CD14-positive monocyte (primary cell): ENCODE measurements at places on chromosomes 6 and 20. TPM values are rescaled to one million over a fixed set of nuclear protein-coding genes. Genes with fewer than 3 reads are reported as not detected.
A peak's percentile ranks its signal among the peaks of the same experiment; 100 is the strongest.

DNA sequence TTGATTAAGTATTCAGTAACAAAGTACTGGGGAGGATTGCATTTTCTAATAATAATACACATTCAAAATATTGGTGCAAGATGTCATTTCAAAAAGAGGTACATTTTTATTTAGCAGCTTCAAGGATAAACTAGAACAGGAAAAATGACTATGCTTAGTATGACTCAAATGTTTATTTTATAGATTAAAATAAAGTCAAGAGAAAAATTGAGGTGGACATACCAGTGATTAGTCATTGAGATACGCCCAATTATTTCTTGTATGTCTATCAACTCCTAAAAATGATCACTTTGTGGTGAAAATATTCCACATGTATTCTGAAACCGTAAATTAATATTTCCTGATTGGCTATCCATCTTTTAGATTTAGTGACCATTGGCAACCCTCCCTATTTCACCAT is 96.7 kb downstream of the PHF3 start:
- no peak for DNase-seq

DNA sequence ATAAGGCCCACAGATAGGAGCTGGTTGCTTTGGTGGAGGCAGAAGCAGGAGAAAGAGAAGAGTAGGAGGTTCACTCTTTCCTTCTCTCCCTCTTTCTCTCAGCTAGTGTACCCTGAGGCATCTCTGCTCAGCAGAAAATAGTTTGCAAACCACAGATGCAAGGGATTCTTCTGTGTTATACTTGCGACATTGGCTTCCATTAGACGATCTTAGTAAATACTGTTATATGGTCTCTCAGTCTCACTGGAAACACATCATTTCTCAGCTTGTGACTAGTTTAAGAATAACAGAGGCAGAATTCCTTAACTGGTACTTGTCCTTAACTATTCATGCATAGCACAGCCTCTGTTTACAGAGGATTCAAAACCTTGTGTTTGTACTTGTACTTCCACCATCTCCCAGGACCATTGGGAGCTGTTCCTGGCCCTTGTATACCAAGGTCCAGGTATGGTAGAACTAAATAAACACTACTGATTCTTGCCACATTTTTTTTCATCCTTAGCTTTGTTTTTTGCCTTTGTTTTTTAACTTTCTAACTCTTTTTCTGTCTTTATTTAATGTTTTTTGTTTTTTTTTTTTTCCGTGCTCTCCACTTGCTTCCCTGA is 218.2 kb downstream of the OTOR start:
- DNase-seq: no peak

GRCh38 chr6:107603006-107603370 is 113.1 kb downstream of the SOBP start:
- no peak for DNase-seq

DNA sequence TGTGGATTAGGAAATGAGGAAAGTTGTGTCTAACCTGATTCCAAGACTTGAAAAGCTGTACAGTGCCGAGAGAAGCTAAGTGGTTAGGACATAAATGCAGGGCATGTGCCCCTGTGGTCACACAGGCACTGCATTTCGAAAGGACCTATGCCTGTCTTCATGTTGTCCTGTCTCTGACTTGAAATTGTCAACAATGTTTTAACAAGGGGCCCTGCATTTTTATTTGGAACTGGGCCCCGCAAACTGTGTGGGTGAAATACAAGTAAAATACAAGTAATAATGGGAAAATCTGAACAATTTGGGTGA is 38.8 kb downstream of the MRS2 start:
- no peak for DNase-seq

The MCCD1 gene
- polyA plus RNA-seq: not detected

GRCh38 chr6:1015825-1016224 is 296.1 kb upstream of the FOXQ1 start:
- DNase-seq: no peak

DNA sequence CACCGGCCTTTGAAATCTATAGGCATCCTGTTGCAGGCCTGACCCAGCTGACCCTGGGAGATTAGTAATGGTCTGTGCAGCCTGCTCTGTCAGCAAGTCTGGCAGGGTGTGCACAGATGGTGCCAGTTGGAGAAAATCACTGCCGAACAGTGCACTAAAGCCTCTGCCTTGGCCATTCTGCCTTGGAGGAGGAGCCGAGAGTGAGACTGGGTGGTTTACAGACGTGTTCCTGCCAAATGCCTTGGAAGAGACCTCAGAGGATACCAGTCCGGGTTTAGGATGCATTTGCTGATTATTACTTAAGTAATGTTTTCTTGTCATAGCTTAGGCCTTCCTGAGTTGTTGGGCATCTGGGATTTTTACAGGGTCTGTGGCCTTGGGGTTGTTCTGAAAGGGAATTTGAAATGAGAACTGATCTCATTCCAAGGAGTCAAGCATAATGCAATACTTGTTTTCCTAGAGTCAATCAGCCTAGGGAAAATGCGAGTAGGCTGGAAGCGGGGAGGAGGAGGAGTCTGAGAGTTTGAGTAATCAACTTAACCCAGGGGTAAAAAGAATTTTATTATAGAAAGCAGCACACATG is 292.1 kb downstream of the SOX4 start:
- DNase-seq: no peak

- DNase-seq: no peak
Measured at GRCh38 chr6:165745492-165745891, 82.5 kb upstream of the PDE10A start.

- no peak for DNase-seq
Measured at GRCh38 chr6:120826253-120826652, 508.0 kb downstream of the TBC1D32 start.

DNA sequence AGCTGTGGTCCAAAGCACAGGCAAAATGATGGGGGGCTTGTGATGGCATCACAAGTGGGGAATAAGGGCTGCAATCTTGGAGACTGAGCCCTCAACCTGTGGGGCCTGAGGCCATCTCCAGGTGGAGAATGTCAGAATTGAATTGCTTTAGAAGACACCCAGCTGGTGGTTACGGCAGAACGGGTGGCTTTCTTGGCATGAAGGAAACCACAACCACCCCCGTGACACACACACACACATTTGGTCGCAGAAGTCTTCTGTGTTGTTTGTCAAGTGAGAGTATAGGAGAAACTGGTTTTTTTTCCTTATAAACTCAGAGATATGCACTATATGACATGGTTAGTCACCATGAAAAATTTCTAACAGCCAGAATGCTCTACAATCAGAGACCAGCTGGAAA is 139.5 kb upstream of the CDH4 start:
- DNase-seq: no peak

The GHRH gene
- polyA plus RNA-seq: not detected in 2 replicates

The C6orf15 gene
- not detected for polyA plus RNA-seq

DNA sequence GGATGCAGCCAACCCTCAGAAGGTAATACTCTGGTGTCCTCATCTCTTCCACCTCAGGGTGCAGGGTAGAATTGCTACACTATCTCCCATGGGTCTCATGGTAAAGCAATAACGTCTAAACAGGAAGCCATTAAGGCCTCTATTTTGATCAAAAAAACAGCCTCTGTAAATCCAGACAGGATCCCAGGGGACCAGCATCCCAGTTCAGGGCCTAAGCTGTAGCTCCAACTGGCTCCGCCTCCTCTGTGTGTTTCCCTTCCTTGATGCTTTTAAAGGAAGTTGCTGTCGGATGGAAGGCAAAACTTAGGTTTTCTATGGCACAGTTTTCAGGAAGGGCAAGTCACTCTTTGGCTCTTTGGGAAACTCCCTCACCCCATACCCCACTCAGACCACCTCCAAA is 222.0 kb downstream of the MAFB start:
- DNase-seq: no peak

The NKX2-4 gene
- polyA plus RNA-seq: not detected in 2 replicates

DNA sequence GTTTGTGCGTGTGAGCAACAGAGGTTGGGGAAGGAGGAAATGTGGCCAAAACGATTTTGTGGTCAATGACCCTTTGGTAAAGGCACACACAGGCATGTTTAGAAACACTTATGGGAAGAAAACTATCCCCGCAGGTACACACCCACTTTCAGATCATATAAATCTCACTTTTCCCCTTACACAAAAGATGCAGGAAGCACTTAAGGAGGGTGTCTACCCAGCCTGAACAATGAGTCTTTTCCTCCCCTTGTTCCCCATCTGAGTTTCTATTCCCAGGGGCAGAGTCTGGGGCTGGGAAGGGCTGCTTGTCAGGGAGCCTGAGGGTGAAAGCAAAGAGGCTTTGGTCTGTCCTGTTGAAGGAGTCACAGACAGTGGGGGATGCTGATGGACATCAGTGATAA is 193.2 kb upstream of the SALL4 start:
- no peak for DNase-seq

DNA sequence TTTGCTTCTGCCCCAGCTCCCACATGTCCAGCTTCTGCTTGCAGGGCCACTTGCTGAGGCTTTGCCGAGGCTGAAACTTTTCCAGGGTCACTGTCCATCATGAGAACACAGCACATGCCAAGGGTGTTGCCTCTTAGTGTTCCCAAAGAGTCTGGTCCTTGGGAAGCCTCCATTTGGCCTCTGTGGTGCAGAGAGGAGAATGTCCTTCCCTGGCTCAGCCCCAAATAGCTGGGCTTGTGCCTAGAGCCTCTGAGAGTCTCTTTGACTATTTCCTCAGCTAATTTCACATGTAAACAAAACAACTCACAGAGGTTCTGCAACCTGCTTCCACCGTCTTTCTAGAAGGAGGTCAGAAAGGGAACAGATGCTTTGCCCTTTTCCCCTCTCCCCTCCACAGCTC is 40.4 kb upstream of the RAB23 start:
- no peak for DNase-seq

- DNase-seq: no peak
Measured at GRCh38 chr6:106630366-106630765, 988 bp downstream of the QRSL1 start.

The CYP21A2 gene
- not detected for polyA plus RNA-seq

GRCh38 chr6:160795721-160796120 is 93.7 kb downstream of the PLG start:
- no peak for DNase-seq

The HSPA12B gene
- polyA plus RNA-seq: not detected in 2 replicates

The GNMT gene
- 0.17 TPM for polyA plus RNA-seq

GRCh38 chr20:34525709-34526416 is 9.6 kb downstream of the DYNLRB1 start:
- DNase-seq: no peak

GRCh38 chr6:37192666-37193065 is 22.7 kb downstream of the PIM1 start:
- DNase-seq: no peak

DNA sequence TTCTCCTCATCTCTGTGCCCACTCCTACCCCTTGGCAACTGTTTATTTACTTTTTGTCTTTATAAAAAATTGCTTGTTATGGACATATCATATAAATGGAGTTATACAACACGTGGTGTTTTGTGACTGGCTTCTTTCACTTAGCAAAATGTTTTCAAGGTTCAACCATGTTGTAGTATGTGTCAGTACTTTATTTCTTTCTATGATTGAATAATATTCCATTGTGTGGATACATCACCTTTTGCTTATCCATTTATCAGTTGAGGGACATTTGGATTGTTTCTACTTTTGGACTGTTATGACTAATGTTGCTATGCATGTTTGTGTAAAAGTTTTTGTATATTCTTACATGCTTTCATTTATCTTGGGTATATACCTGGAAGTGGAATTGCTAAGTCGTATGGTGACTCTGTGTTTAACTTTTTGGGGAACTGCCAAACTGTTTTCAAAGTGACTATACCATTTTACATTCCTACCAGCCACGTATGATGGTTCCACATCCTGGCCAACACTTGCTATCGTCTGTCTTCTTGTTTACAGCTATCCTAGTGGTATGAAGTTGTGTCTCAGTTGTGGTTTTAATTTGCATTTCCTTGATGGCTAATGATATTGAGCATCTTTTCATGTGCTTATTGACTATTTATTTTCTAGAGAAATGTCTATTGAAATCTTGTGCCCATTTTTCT is 84.4 kb downstream of the SLX4IP start:
- no peak for DNase-seq

GRCh38 chr6:135493218-135493961 is 4.2 kb downstream of the AHI1 start:
- no peak for DNase-seq

DNA sequence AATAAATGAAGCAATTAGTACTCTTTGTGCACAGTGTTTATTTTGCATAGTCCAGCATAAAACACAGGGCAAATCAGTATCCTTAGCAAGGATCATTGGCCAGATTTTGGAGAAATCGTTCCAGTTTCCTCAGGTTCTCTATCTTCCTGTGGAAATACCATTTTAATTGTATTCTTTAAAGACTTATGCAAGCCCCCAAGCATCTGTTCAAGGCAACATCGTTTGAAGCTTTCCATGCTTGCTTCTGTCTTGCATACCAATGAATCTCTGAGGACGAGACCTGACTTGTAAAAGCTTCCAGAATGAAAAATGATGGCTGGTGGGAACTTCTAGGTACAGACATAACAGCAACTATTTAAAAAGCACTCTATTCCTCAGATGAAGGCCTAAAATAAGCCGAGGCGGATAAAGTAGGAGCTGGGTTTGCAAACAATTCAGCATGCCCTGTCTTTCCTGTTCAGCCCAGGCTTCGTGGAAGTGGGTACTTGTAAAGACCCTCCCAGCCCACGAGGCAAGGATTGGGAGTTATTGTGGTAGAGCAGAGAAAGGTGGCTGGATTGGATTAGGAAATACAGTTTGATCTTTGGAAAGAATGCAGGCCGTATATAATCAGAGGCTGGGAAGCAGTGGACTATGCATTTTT is 21.6 kb downstream of the NRSN1 start:
- no peak for DNase-seq

- DNase-seq: peak; percentile 58
Measured at GRCh38 chr20:32113591-32114260, 4.2 kb downstream of the TM9SF4 start.

DNA sequence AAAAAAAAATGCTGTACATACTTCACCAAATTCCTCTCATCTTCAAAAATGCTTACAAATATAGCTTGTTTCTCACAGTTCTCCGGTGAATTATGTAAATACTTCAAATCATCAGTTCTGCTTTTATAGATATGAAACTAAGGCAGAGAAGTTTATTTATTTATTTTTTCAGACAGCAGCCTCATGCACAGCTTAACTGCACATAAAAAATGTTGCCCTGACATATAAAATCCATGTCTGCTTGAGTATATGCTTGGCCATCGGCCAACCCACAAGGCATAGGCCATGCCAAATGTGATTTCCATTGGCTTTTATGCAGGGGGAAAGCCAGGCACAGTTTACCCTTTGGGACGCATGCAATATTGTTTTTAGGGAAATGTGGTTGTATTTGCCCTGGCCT is 57.3 kb upstream of the PHACTR2 start:
- DNase-seq: no peak

The CD93 gene
- polyA plus RNA-seq: 26.0 TPM

DNA sequence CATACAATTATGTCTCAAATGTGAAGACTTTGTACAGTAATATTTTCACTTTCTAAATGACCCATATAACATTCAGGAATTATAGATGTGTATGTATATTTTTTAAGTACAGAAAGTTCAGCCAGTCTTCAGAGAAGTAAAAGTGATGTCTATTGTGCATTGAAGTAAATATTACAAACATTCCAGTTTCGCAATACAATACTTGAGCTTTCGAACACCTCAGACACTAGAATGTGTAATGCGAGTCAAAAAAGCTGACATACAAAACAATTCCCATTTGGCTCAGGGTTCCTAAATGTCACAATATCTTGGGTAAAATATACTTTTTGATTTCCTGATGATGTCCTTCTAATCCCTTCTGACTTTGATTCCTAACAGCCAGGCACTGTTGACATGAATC is 101.4 kb downstream of the ZNF217 start:
- DNase-seq: no peak

The MOXD1 gene
- not detected in 2 replicates for polyA plus RNA-seq
